A172 (cell line): ENCODE measurements at places on chromosomes 1 and 21. TPM values are rescaled to one million over a fixed set of nuclear protein-coding genes. Genes with fewer than 3 reads are reported as not detected.

- no peak for DNase-seq
Observed at GRCh38 chr1:231214918-231215680, 25.9 kb upstream of the GNPAT start.

DNA sequence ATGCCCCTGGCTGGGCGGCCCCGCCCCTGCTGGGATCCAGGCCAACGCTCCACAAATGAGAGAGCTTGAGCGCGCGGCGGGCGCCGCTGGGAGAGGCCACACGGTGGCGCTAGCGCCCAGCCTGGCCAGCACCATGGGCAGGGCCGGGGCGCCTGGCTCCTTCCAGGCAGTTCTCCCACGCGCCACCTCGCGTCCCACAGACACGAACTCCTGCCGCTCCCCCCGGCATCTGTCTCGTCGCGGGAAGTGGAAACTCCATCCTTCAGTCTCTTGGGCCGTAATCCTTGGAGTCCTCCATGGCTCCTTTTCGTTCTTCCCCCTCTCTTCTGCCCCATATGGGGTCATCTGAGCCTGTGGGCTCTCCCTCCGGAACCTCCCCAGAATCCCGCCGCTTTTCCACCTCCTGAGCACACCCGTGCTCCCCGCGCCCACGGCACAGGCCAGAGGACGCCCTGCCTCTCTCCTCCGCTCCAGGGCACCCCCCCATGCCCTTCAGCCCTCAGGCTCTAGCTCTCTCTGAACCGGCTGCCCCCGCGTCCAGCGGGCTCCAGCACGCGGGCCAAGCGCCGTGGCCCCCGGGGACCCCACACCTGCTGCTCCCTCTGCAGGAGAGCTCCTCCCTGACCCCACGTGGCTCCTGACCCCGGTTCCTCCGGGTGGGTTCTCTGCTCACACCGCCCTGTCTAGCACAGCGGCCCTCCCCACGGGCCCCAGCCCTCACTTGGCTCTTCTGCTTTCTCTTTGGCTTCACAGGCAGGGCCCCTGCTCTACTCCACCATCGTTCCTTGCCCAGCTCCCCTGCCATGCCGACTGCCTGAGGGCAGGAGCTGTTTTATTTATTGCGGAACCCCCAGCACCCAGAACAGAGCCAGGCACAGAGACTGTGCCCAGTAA is 31.9 kb upstream of the EDN2 start:
- peak; percentile 67 for DNase-seq

- no peak for DNase-seq
Observed at GRCh38 chr1:91314643-91315042, 90.0 kb downstream of the HFM1 start.

- DNase-seq, result no peak
Observed at GRCh38 chr1:153357076-153357852, 390 bp upstream of the S100A9 start.

- DNase-seq, result no peak
Observed at GRCh38 chr1:240683576-240683975, 71.6 kb upstream of the GREM2 start.

DNA sequence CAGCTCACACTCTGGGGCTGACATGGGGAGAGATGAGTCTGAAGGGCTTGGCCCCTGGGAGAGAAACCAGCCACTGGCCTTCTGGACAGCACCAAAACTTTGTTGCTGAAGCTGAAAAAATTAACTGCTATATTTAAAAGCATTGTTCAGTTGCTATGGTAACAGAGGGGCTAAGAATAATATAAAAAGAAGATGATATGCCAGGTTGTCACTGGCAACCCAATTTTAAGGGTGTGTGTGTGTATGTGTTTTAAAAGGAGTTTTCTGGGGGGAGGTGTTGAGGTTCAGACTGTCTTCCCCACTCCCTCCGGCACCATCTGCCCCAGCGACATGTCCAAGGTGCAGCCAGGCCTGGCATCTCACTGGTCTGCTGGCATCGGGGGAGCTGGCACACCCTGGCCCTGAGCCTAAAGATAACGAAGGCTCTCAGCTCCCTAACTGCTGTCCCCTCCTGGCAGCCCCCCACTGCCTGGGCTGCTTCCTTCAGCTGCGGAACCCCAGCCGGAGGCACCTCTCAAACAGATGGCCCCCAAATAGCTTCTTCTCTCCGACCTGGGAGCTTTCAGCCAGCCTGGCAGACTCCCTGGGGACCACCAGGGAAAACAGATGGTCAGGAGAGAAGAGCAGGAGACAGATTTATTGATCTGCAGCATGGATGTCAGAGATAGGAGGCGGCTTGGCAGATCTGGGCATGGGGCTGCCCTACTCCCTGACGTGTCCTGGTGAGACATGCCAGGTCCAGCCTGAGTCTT is 203.9 kb downstream of the HIVEP3 start:
- no peak for DNase-seq

Gene FMO3
- total RNA-seq, result 0.57 and 1.1 TPM in 2 replicates

Gene ATP13A2
- total RNA-seq, result 39.9 and 57.7 TPM in 2 replicates

DNA sequence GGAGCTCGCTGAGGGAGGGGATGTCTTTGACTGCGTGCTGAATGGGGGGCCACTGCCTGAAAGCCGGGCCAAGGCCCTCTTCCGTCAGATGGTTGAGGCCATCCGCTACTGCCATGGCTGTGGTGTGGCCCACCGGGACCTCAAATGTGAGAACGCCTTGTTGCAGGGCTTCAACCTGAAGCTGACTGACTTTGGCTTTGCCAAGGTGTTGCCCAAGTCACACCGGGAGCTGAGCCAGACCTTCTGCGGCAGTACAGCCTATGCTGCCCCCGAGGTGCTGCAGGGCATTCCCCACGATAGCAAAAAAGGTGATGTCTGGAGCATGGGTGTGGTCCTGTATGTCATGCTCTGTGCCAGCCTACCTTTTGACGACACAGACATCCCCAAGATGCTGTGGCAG is 1.4 kb downstream of the TSSK3 start:
- no peak for DNase-seq

DNA sequence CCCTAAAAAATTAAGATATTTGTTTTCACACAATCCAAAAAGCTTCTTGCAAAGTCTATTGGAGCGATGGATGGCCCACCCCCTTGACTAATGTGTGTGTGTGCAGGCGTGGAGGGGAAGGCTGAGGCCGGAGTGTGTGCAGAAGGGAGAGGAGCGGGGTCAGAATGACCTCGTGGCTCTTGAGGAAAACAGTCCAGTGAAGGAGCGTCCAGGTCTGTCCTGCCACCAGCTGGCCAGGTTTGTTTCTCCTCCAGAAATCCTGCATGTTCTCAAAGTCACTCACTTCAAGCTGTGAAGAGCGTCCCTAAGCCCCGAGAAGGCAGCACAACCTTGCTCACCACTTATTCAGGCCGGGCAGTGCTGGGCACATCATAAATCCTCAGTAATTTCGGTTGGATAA is 69.5 kb upstream of the SSX2IP start:
- DNase-seq, result no peak

- no peak for DNase-seq
Observed at GRCh38 chr21:16678429-16679160, 834.2 kb upstream of the CXADR start.

Gene LCE2A
- not detected in 2 replicates for total RNA-seq

Gene KAZN
- 1.7 and 2.1 TPM in 2 replicates for total RNA-seq

GRCh38 chr1:27658951-27659496 is 13.0 kb downstream of the IFI6 start:
- DNase-seq, result no peak

Gene CRNN
- not detected in 2 replicates for total RNA-seq

DNA sequence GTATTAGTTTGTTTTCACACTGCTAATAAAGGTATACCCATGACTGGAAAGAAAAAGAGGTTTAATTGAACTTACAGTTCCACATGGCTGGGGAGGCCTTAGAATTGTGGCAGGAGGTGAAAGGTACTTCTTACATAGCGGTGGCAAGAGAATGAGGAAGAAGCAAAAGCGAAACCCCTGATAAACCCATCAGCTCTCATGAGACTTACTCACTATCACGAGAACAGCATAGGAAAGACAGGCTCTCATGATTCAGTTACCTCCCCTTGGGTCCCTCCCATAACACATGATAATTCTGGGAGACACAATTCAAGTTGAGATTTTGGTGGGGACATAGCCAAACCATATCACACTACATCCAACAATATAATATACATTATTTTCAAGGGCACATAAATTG is 145.7 kb upstream of the BARHL2 start:
- DNase-seq, result no peak

DNA sequence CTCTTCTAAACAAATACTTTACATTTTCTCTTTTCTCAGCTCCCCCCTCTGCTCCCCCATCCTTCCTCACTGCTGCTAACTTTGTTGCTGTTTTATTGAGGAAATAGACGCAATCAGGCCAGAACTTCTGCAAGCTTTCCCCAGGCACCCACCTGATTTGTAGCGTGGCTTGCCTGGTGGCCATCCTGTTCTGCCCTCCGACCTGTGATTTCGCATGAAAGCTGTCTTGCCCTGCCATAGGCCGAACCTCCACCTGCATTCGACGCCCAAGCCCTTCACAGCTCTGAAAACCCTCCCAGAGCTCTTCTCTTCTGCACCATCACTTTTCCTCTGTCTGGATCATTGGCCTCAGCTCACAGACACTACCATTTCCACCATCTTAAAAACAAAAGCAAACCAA is 100.6 kb downstream of the PLPP3 start:
- no peak for DNase-seq

- no peak for DNase-seq
Observed at GRCh38 chr1:205577874-205578658, 53.7 kb downstream of the ELK4 start.

DNA sequence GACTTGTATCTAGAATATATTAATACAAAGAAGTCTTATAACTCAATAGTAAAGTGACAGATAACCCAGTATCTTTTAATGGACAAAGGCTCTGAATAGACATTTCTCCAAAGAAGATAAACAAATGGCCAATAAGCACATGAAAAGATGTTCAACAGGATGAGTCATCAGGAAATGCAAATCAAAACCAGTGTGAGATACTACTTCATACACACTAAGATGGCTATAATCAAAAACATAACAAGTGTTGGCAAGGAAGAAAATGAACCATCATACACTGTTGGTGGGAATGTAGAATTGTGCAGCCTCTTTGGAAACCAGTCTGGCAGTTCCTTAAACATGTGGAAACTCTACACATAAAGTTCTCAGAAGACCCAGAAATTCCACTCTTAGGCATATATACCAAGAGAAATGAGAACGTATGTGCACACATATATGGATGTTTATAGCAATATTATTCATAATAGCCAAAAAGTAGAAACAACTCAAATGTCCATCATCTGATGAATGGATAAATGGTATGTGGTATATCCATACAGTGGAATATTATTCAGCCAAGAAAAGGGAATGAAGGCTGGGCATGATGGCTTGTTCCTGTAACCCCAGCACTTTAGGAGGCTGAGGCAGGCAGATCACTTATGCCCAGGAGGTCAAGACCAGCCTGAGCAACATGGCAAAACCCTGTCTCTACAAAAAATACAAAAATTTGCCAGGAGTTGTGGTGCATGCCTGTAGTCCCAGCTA is 9.9 kb upstream of the MPL start:
- DNase-seq, result no peak

DNA sequence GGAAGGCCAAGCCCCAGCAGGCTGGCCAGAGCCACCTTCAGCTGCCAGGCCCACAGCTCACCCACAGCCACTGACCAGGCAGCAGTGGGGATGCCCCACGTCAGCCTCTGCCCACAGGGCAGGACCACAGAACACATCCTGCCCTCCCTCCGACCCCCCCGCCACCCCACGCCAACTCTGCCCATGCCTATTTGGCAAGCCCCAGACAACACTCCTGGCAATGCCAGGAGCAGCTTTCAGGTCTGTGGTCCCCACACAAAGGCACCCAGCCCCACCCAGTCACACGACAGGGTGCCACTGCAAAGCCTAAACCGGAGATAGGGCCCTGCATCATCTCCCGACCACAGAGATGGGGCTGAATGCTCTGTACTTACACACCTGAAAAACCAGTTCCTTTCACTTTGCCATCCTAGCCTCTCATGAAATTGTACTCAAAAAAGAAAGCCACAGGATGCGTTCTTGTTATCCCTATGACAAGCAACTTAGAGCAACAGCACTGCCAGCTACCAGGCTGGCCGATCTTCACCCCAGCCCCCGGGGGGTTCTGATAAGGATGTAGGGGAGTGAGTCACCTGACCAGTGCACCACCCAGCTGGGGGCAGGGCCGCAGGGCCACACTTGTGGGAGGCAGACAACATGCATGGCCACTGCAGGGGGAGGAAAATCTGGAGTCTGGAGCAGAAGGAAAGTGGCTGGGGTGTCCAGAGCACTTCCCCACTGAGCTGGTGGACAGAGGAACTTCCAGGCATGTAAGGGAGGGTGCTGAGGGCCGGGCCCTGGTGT is 36.2 kb downstream of the UBE2G2 start:
- DNase-seq, result peak; percentile 48
